ENCODE measurements at places on chromosomes 5 and 9.

GRCh38 chr9:18396102-18396728 lies 77.7 kb upstream of the ADAMTSL1 start:
- peak; percentile 11 for DNase-seq

- DNase-seq: no peak
These were observed 6.0 kb downstream of the PDGFRB start for GRCh38 chr5:150149618-150150017.

DNA sequence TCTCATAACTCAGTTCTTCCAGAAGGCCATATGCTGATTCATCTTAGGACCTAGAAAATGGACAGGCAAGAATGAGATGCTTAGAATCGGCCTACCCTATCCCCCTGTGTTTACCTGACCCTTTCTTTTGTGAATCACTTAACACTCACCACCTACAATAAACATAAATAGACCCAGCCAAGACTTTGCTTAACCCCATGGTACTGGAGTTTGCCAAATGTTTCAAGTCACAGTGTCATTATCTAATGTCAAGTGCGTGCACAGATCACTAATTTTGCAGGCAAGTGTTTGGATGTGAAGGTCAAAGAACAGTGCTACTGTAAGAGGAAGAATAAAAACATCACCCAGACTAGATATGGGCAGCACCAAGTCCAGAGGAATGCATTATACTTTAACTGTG lies 77.5 kb downstream of the GLIS3 start:
- DNase-seq: no peak

DNA sequence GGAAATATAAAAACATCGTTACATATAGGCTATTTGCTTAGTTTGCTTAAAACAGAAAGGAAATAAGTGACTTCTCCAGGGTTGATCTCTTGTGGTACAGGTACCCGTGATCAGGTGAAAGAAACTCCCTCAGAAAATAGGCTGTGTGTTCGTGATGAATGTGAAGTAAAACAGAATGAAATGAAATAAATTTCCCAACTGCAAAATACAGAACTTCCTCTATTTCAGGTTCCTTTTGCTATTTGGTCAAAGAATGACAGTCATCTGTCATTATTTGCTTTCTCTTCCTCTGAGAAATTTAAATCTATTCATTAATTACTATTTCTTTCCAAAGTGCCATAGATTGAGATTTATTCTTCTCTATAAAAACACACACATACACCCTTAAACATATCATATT lies 408.1 kb downstream of the FAM170A start:
- DNase-seq: no peak

- DNase-seq: no peak
These were observed 17.6 kb downstream of the MTX3 start for GRCh38 chr5:79973511-79973910.

GRCh38 chr5:55231029-55231918 lies 2.1 kb downstream of the CCNO start:
- DNase-seq: peak; percentile 43

DNA sequence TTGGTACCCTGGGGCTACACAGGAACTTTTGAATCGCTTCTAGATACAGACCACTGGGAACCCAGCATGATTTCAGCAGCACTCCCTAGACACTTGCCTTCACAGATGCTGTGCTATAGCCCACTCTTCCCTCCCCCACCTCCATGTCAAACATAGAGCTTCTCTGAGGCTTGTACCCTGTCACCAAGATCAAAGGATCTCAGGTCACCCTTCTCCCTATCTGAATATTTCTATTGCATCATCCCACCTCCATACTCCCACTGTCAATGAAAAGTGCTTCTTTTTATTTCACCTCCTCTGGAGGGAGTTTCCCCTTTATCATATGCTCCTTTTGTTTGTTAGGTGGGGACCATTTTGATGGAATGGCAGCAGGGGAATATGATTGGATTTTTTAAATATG lies 29.2 kb upstream of the PHF24 start:
- no peak for DNase-seq

DNA sequence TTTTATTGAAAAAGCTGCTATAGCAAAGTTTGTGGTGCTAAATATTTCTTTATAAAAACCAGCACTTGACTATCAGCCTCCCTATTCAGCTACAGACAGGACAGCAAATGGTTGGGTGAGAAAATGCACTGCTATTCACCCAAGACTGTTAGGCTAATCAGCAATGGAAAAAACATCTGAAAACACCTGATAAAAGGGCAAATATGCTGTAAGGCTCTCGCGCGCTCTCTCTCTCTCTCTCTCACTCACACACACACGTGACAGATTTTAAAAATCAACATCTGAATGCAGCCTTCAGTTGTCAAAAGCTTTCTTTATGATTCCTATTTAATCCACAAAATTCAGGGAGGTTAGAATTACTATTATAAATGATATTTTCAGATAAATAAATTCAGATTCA lies 80.2 kb downstream of the HTR4 start:
- no peak for DNase-seq

- no peak for DNase-seq
These were observed 41.3 kb downstream of the RECK start for GRCh38 chr9:36078051-36078450.

DNA sequence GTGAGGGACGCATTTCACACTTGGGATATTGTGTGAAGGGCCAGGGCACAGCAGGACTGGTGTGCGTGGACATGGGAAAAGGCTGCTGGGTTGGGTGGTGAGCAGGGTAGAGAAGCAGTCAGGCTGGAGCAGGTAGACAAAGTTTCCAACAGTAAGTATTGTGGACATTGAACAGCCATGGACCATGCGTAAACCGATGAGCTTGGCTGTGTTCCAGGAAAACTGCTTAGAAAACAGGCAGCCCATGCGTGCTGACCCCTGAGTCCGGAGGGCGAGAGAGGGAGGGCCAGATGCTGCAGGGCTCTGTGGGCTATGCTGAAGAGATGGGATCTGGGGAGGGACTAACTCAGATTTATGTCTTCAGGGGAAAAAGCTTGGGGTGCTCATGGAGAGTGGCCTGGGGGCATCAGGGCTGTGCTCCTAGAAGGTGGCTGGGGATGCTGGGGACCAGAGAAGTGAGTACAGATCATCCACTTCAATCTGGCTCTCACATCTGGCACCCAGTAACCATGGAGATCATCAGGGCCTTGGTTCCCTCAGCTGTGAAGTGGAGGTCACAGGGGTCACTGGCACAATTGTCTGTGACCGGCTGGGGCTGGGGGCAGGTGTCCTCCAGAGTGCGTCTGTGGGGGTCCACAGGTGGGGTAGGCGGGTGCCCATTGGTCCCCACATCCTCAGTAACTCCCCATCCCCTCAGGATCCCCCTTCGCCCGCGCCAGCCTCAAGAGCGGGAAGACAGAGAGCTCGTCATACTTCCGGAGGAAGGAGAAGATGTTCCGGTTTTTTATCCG lies 93.3 kb downstream of the CACNA1B start:
- DNase-seq: no peak

DNA sequence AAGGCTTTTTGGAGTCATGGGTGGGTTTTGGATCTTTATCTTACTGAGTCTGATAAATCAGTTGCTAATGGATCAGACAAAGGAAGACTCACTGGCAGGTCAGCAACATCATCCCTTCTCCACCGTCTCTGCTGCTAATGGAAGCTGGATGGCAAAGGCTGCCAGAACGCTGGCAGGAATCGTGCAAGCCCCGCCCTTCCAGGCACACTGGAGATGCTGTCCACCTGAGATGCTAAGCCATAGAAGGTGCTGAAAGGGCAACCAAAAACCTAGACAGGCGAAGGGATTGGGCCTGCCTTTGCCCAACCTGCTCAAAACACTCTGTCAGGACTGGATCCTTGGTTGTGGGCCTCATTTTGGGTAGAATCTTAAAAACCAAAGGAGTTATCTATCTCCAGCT lies 139.5 kb upstream of the FSTL4 start:
- no peak for DNase-seq

DNA sequence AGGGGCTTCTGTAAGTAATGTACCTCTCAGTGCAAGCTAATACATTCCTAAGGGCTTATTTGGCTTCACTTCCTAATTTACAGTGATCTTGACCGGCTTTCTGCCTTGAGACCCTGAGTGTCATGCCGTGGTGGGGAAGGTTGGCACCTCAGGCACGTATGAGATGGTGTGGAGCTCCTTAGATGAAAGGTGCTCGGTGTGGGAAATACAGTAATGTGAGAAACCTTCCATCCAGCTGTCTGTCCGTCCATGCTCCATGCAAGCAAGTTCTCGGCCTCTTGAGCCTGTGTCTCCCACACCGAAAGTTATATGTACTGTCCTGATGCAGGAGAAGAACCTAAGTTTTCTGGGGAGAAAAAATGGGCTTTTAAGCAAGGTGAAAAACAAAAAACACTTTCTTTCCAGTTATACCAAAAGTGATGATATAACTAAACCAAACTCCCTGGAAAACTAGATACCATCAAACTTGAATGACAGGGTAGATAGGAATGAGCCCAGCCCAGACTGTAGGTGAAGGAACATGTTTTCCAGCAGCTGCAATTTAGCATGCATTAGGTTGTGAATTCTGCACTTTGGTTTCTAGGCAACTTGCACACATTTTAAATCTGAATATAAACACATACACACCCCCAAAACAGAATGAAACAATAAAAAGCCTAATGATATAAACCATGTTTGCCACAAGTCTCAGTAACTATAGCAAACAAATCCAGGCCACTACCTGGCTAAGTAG lies 279.6 kb downstream of the FANCC start:
- DNase-seq: no peak

GRCh38 chr9:127942216-127943010 lies 4.8 kb upstream of the DPM2 start:
- DNase-seq: peak; percentile 81

- DNase-seq: no peak
These were observed 49.6 kb downstream of the KCNN2 start for GRCh38 chr5:114411380-114411931.

GRCh38 chr5:179139936-179140235 lies 79.7 kb downstream of the ZNF354C start:
- DNase-seq: no peak

DNA sequence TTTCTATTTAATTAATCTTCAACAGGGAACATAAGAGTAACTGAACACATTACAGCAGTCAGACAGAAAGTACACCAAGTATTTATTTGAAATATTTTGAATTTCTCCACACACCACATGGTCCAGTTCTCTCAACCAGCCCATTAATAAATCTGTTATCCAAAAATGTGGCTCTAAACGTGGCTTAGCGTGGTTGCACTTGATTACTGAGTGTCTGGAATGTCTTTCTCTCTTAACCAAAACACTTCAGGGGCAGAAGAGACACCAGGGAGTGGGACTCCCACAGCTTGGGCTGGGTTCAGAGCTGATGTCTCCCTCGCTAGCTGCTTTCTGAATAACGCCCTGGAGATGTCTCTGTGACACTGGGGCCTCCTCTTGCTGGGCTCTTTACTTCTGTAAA lies 52.6 kb upstream of the FANCC start:
- no peak for DNase-seq
